ENCODE measurements at places on chromosomes 11 and 22.

GRCh38 chr11:72024069-72024754 is 25.5 kb downstream of the IL18BP start:
- DNase-seq = no peak

GRCh38 chr11:117829369-117829725 is 4.8 kb upstream of the FXYD2 start:
- no peak for DNase-seq

- DNase-seq = no peak
Observed at GRCh38 chr11:134376150-134376921, 35.7 kb downstream of the B3GAT1 start.

- no peak for DNase-seq
Observed at GRCh38 chr22:38111925-38112355, 1.5 kb upstream of the BAIAP2L2 start.

DNA sequence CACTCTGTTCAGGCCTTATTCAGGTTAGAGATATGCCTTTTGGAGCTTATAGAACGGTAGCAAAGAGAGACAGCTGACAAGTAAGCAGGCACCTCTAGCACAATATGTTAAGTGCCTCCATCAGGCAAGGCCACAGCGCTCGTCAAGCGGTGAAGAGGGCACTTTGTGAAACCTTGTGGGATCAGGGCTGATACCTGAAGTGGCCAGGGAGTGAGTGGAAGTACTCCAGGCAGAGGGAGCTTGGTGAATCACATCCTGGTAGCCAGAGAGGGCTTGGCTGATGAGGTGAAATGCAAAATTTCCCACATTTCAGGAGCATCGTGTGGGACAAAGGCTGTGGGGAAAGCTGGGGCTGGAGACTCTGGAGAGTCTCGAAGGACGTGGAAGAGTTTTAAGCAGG is 87.4 kb downstream of the PKNOX2 start:
- DNase-seq = no peak

DNA sequence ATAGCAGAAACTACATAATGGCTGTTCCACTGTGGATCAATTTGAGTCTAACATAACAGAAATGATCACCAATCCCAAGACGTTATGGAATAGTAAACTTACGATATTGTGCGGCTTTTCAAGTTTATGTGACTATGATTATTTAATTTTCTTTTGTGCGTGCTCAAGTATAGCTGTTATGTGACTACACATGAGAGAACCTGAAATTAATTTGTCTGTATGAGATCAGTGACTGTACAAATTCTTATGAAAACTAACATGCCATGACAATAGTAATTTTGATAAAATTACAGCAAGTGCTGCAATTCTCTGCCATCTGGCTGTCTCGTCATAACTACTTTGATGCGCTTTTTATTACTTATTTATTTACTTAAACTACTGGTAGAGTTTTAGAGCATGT is 343.2 kb downstream of the DCDC1 start:
- no peak for DNase-seq

- DNase-seq = no peak
Observed at GRCh38 chr11:75507571-75507970, 18.2 kb downstream of the GDPD5 start.

DNA sequence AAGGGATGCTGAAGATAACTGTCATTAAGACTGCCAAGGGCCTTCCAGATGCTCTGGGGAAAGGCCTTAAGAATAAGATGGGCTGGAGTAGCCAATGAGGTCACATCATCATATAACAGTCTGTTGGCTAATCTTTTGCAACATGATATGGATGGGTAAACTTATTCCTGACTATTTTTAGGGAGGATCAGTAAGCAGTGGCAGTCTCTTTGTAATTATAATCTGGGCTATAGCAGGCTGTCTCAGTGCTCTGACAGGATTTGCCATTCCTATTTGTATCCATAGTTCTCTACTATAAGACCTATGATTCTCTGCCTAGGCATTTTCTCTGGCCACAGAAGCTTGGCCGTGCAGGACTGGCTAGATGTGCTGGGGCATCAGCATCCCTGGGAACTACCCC is 16.1 kb upstream of the CALCB start:
- DNase-seq = no peak

GRCh38 chr11:84889556-84889955 is 737.6 kb downstream of the DLG2 start:
- DNase-seq = no peak

- no peak for DNase-seq
Observed at GRCh38 chr22:47607486-47607885, 845.0 kb downstream of the TBC1D22A start.

GRCh38 chr22:26168330-26168851 is 871 bp upstream of the SEZ6L start:
- no peak for DNase-seq

DNA sequence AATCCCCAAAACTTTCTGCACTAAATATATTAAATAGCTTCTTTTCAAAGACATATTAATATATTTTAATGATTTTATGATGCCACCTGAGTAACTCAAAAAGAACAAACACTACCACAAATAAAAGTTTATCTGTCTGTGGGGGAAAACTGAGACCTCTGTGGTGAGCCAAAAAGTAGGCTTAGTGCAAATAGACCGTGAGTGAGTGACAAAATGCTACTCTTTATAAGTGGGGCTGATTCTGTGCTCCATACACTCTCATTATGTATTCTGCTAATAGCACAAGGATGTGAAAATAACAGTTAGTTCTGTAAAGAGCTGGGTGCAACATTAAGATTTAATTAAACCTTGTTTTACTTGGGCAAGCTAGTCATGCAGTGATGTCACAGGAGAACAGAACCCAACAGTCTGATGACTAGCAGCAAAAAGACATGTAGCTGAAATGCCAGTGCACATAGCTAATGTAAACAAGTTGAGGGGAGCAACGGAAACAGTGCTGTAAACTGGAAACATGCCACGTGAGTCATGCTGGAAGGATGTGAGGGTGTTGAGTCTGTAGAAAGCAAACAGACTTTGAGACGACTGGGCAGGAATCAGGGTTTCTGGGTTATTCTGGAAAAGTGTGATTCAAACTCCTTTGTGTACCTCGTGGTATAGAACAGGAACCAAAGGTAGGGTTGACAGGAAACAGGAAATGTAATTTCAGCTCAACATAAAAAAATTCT is 1130.4 kb downstream of the LRRC4C start:
- DNase-seq = peak; percentile 96
